Activated CD8-positive, alpha-beta memory T cell treated with anti-CD3 and anti-CD28 coated beads for 1 hour (primary cell): ENCODE measurements at places on chromosomes 6 and 20.

- no peak for DNase-seq
Observed at GRCh38 chr20:14882157-14882556, 544.7 kb upstream of the FLRT3 start.

- no peak for DNase-seq
Observed at GRCh38 chr20:39879296-39879695, 809.7 kb downstream of the MAFB start.

GRCh38 chr6:43308101-43308989 lies at the start of gene CRIP3:
Gene CRIP3 (minus strand): TSS chr6:43308826. CDS start chr6:43308792, 34 bp downstream.
- no peak for DNase-seq

GRCh38 chr20:32777177-32777956 lies 15.2 kb downstream of the DNMT3B start:
- no peak for DNase-seq

DNA sequence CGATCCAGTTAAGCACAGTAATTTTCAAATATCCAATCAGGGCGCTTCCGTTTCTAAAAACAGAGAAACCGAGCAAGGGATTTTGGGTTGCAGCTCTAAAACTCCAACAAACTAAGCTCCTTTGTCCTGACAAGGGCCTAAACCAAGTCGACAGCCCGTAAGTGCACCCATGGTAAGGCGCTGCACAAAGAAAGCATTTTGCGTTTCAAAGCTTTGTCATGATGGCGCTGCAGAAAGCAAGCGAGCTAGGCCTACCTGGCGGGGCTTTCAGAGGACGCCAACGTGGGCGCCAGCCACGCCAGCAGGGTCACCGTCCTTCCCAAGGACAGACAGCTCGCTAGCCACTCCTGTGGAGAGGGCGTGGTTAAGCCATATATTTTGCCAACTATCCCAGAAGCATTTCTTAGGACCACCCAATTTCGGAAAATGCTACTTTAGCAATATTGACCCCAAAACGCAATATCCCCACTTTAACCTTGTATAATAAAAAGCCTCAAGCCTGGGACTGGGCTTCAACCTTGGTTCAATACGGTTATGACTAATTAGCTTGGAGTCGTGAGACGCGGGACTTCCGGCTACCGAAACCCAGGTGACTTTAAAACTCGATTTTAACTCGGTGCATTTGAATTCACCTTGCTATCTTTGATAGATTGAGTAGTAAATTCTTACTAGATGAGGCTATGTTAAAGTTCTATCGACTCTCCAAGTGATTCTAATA lies 53.8 kb downstream of the TRIM38 start:
- no peak for DNase-seq

DNA sequence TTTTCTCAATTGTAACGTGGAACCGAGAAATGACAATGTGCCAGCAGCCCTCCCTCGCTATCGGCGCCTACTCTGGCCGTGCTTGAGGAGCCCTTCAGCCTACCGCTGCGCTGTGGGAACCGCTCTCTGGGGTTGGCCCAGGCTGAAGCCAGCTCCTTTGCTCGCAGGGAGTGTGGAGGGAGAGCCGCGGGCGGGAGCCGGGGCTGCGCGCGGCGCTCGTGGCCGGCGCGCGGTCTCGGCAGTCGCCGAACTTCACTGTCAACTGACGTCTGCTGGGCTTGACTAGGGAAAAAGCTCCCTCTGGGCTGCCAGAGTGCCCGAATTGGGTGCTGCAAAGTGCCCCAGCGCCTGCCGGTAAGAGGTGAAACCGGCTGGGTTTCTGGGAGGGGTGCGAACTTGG lies 29.7 kb upstream of the GCNT2 start:
- no peak for DNase-seq

DNA sequence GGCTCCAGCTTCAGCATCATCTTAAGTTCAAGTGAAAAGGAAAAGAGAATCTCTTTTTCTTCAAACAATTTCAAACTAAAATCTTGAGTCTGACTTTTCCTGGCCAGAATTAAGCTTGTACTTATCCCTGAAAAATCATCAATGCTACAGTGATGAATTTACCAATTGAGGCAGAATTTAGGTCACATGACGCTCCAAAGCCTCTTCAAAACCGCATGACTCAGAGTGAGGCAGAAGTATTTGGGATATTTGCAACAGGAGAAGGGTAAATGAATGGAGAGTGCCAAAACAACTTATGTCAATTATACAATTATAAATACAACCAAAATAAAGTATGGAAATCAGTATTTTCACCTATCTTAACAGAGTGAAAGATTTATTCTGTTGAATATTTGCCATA lies 515.5 kb downstream of the COL12A1 start:
- DNase-seq, result no peak

DNA sequence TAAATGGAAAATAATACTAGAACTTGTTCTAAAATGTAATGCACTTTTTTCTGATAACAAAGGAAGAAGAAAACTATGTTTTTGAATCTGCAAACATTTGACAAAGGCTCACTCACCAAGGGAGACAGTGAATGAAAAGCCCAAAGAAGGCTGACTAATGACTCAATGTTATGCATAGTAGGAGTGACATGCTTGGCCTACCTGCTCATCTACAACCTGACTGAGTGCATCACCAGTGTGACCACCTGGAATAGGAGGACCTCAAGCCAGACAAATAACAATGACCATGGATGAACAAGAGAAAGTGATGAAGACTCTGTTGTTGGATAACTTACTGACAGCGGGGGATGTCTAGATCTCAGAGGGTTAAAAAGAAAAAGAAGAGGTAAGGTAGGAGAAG lies 157.2 kb downstream of the SIM1 start:
- no peak for DNase-seq

GRCh38 chr6:158043008-158043407 lies 61.3 kb downstream of the SYNJ2 start:
- DNase-seq, result no peak

- no peak for DNase-seq
Observed at GRCh38 chr6:128172752-128173682, 272.2 kb upstream of the THEMIS start.

- no peak for DNase-seq
Observed at GRCh38 chr20:63061771-63062100, 55.0 kb upstream of the BHLHE23 start.

DNA sequence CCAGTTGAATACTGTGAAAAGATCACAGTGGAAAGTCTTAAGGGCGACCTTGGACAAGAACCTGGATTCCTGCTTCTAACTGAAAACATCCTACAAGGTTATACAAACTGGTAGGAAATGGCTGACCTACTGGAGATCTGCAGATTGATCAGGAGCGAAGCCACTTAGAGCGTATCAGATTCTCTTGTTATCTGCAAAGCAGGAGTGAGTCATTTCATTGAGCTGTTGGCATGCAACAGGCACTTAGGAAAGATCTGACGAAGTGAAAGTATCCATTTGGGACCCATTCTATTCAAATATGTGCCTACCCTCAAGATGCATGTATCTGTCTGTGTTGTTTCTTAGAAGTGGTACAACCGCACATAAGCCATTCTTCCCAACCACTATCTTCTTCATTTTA lies 131.2 kb upstream of the RIN2 start:
- no peak for DNase-seq

- no peak for DNase-seq
Observed at GRCh38 chr6:36700831-36701230, 3.2 kb downstream of the RAB44 start.

DNA sequence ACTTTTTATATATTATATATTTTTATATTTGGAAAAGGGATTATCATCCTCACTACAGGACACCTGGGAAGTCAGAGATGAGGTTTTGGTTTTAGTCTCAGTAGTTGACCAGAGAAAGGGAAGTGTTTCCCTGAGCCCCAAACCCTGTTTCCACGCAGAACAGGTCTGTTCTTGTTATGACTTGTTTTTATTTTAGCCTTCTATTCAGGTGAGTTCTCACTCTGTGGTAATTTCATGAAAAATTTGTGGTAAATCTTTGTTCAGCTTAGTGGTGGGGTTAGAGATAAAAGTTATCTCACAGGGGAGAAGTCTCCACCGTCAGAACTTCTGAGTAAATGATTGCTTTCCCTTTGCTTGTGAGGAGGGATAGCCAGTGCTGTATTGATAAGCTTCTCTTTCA lies 224.9 kb downstream of the FARS2 start:
- DNase-seq, result no peak

DNA sequence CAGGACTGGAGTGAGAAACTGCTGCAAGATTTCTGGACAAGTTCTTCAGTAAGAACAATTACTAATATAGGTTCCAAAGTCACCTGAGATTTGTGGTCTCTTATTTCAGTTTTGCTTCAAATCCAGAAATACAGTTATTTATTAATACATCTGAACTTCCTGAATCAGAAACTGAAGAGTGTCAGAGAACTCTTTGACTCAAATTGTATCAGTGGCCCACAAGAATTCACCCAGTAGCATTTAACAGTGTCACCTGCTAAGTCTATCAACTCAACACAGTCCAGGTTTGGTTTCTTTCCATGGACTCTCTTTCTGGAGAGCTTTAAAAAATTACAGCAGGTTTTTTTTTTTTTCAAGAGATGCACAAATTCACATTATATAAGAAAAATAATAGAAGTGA lies 18.8 kb upstream of the NHSL1 start:
- DNase-seq, result no peak

DNA sequence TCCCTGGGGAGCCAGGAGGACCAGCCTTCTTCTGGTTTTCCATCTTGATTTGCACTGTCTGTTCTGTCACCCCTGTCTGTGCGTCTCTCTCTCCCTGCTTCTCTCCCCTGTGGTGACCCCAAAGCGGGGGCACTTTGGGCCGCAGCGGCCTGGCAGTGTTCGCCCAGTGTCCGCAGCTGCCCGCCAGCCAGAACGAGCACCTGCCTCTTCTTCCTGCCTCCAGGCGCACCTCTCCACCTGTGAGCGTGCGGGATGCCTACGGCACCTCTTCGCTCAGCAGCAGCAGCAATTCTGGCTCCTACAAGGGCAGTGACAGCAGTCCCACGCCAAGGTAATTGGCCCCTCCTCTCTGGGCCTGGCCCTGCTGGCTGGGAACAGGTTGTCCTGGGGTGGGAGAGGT lies 30.8 kb downstream of the SNPH start:
- no peak for DNase-seq

GRCh38 chr6:33571637-33572316 lies 8.3 kb downstream of the BAK1 start:
- DNase-seq, result no peak

DNA sequence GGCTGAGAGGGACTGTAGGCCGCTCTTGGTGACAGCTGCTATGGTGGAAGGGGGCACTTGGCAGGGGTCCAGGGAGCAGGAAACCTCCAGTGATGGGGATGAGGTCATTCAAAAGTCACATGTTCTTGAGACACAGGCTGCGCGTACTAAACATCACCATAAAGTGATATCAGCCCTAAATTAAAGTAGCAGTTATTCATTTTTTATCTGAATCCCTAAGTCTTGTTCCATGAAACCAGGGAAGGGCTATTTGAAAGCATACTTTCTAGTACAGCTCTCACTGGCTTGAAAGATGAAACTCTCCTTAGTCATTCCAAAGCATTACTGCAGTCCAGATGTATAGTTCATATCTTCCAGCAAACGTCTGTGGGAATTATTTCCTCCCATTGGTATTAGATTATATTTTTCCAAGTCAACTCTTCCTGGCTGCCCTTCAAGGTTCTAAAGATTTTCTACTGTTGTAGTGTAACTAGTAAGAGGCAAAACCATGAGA lies 373.1 kb downstream of the CD109 start:
- no peak for DNase-seq
